ENCODE measurements at places on chromosomes 3 and 15. TPM values are rescaled to one million over a fixed set of nuclear protein-coding genes. Genes with fewer than 3 reads are reported as not detected.

GRCh38 chr15:101009176-101009575 lies 90.0 kb downstream of the LRRK1 start:
- H3K4me3 ChIP-seq: no peak overlapping the region
- no peak for DNase-seq
- no peaks in the 10 kb centered on the region for H3K27me3 ChIP-seq
- H3K4me1 ChIP-seq: peaks cover 18% of the 10 kb centered on the region
- no peak overlapping the region for H3K27ac ChIP-seq

DNA sequence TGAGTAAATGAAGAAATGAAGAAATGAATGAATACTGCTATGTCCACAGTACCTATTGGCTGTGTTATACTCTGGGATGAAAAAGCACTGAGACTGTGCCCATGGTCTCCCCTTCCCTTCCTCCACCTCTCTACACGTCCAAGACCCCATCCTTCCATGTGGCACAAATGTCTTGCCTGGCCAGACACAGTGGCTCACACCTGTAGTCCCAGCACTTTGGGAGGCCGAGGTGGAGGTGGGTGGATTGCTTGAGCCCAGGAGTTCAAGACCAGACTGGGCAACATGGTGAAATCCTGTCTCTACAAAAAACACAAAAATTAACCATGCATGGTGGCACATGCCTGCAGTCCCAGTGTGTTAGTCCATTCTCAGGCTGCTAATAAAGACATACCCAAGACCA lies 200.1 kb downstream of the FAM43A start:
- H3K36me3 ChIP-seq: no peaks in the 10 kb centered on the region
- no peak overlapping the region for H3K4me3 ChIP-seq
- H3K4me1 ChIP-seq: peaks cover 35% of the 10 kb centered on the region
- H3K27me3 ChIP-seq: no peaks in the 10 kb centered on the region
- DNase-seq: no peak
- H3K27ac ChIP-seq: no peak overlapping the region

DNA sequence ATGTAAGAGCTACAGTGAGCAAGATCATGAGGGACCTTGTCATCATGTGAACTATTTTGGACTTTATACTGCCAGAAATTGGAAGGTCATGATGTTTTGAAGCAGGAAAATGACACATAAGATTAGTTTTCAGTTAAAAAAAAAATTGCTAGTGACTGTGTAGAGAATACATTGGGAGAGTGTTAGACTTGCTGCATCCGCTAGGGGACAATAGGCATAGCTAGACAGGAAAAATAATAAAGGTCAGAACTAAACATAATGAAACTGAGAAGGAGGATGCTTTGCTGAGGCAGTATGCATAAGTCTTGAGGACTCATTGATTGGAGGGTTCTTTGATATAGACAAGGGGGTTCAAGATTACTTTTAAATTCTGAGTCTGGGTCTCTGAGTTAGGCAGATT lies 275.8 kb upstream of the KCNH8 start:
- DNase-seq: no peak
- H3K27me3 ChIP-seq: no peaks in the 10 kb centered on the region
- H3K4me3 ChIP-seq: no peak overlapping the region

Gene HPS3
- 5.6 TPM for total RNA-seq

Gene GNB4
- total RNA-seq: 10.2 TPM

Gene DYNC1LI1
- total RNA-seq: 48.5 TPM

All from heart left ventricle (tissue), 16 donors.